ENCODE measurements at places on chromosomes 12 and 14. TPM values are rescaled to one million over a fixed set of nuclear protein-coding genes. Genes with fewer than 3 reads are reported as not detected.

- DNase-seq = no peak
These were observed 18.0 kb upstream of the APPL2 start for GRCh38 chr12:105253866-105254513.

The SSPN gene
- total RNA-seq = 38.5 TPM

The AQP2 gene
- total RNA-seq = 0.70 TPM

The ZDHHC22 gene
- total RNA-seq = not detected

GRCh38 chr14:45877981-45878380, 625.0 kb upstream of the MIS18BP1 start:
- no peak for DNase-seq
